ENCODE measurements at places on chromosomes 5 and 9.

GRCh38 chr9:87546704-87547103, 49.0 kb downstream of the DAPK1 start:
- no peak for DNase-seq

DNA sequence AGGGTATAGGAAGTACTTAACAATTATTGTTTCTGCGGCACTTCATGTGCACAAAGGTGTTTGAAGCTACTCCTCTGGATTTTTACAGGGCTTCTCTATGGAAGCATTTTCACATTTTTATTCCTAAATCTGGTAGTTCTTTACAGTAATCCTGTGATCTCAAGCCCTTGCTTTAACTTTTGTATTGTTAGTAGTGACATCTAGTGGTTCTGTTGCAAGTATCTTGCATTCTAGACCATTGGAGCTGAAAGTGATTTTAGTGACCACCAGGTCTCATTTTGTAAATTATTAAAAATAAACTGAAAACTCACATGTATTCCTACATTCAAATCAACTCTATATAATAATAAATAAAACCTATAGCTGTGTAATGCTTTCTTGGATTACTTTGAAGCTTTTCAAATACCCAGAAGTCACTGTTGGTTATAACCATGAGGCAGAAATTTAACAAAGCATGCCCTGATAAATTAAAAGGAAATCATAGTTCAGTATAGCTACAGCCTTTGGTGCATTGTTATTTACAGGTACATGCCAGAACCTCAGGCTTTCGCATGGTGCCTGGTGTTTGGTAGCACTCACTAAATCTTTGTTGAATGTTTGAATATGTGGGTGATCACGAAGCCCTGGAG, 18.9 kb downstream of the RPS23 start:
- no peak for DNase-seq

DNA sequence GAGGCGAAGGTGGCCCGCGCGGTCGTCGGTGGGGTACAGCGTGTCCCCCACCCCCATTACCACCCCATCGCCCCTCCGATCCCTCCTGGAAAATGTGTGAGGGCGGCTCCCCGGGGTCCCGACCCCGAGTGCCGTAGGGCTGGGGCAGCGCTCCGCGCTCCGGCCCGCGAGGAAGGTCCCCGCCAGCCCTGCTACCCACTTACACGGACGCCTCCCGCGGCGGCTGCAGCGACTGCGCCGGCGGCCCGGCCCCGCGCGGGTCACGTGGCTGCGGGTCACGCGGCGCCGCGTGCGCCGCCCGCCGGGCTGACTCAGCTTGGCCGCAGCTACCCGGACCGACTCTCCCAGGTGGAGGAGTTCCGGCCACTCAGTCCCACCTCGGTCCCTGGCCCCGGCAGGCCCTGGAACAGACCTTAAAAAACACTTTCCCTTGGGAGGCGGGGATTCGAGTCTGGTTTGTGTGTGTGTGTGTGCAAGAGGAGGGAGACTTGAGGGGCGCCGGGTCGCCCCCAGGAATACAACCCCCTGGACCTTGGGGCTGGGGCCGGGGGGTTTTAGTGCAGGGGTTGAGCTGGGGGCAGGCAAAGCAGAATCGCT, at the start of gene GNPDA1:
Gene GNPDA1 (minus strand): TSS at position 236 of the 597 bp plus-strand sequence. CDS start 992 bp downstream, outside the sequence.
- peak; percentile 56 for DNase-seq

- DNase-seq, result no peak
Observed at GRCh38 chr5:176670449-176670848, 23.2 kb downstream of the TSPAN17 start.

- DNase-seq, result no peak
Observed at GRCh38 chr5:69305512-69305911, 27.1 kb downstream of the CCDC125 start.

- no peak for DNase-seq
Observed at GRCh38 chr9:27212191-27212590, 84.8 kb downstream of the EQTN start.

- no peak for DNase-seq
Observed at GRCh38 chr5:159286420-159287035, 23.4 kb downstream of the UBLCP1 start.

DNA sequence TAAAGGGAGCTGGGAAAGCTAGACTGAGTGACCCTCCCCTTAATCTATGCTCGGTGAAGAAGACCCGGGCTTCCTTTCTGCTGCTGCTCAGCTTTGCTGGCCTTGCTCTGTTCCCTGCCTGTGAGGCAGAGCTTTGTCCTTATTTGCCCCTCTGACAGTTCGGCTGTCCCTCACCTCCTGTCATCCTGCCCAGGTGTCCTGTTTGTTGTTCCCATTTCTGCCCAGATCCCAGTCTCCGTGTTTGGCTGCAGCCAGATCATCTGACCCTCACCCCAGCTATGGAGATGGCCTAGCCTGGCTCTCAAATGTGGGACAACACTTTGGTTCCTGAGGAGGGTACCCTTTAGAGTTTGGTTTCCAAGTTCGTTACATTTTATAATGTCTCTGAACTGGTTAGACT, 20.2 kb downstream of the OTULIN start:
- DNase-seq, result no peak

DNA sequence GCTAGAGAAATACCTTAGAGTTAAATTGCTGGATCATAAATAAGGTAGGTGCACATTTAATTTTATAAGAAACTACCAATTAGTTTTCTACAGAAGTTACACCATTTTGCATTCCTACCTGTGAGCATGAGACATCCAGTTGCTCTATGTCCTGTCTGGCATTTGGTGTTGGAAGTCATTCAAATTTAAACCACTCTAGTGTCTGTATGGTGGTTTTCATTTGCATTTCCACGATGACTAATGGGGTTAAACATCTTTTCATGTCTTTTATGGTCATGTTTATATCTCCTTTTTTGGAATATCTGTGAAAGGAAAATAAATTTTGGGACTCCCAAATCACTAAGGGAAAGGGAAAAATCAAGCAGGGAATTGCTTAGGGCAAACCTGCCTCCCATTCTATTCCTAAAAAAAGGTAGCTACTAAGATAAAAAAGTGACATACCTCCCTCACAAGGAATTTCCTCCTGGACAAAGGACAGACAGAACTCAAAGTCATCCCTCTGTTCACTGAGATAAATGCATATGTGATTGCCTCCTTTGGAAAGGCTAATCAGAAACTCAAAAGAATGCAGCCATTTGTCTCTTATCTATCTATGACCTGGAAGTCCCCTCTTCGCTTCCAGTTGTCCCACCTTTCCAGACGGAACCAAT, 31.6 kb upstream of the ADCY2 start:
- DNase-seq, result no peak

- no peak for DNase-seq
Observed at GRCh38 chr9:14156046-14156445, 157.9 kb downstream of the NFIB start.

DNA sequence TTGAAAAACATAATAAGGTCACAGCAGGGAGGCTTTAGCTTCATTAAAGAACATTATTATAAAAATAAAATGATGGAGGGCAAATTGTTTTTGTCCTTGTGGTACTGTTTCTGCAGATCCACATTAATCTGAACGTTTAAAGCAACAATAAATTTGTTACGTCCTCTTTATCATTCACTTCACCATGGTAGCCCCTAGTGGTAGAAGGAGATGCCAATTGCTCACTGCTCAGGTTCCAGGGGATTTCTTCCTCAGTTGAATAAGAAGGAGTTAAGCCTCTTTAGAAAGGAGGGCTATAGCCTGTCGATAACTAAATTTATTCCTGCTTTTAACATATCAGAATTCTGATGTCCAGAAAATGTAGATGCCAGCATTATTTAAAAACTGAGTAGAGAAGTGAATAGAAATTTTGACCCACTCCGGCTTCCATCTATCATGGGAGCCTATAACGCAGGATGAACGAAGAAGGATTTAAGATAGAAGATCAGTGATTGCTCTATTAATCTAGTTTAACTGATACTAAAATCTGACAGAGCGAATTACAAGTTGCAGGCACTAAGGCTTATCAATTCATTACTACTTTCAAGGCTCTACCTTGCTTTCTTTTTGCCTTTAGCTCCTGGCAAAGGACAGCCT, 692.3 kb downstream of the PTPRD start:
- no peak for DNase-seq

DNA sequence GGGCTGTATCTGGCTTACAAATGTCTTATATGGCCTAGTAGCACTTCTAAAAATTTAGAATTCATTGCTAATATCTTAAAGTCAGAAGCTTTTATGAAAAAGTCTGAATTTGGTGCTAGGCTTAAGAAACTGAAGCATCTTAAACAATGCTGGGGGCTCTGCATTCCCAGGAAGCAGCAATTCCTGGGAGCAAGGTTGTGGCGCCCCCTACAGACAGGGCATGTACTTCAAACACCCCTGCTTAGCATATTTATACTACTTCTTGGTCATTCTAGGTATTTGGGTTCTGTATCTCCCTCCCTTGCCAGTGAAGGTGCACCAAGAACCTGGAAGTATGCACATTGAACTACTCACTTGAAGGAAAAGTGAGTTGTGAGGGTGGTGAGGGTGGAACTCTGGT, 64.6 kb upstream of the GRIA1 start:
- DNase-seq, result no peak

DNA sequence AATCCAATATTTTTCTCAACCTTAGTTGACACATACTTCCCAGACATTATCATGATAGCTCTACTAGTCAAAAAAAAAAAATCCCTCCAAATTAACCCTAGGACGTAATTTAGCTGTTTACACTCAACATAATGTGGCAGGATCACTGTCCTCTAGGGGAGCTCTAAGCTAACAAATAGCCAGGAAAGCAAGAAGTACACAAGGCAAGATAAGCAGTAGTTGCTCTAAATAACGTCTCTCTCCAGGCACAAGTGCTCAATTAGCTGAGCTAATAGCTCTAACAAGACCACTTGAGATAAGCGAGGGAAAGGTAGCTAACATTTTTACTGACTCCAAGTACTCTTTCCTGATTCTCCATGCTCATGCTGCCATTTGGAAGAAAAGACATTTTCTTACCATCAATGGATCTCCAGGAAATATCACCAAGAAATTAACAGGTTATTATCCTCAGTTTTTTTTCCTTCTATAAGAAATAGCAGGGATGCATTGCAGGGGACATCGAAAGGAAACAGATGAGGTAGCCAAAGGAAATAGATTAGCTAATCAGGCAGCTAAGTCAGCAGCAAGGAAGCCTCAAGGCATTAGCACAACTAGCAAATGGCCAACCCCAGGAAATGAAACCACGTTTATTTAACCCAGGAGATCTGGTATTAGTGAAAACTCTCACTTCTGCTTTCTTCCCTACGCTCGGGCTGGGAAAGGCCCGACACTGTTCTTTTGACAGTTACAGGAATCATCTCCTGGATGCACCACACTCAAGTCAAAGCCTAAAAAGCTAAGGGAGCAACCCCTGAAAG, 614.1 kb downstream of the PTPRD start:
- no peak for DNase-seq

DNA sequence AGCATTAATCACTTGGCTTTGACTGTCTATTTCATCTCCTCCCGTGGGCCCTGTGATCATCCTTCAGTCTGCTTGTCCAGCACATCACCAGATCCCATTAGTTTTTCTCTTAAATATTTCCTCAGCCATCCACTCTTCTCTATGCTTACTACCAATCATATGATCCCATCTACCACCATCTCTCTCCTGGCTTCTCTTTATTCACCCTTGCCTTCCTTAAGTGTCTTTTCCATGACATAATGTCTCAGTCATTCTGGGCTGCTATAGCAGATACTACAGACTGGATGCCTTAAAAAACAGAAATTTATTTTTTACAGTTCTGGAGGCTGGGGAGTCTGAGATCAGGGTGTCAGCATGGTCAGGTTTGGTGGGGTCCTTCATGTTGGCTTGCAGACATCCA, 208.4 kb upstream of the PPP1R2B start:
- no peak for DNase-seq

DNA sequence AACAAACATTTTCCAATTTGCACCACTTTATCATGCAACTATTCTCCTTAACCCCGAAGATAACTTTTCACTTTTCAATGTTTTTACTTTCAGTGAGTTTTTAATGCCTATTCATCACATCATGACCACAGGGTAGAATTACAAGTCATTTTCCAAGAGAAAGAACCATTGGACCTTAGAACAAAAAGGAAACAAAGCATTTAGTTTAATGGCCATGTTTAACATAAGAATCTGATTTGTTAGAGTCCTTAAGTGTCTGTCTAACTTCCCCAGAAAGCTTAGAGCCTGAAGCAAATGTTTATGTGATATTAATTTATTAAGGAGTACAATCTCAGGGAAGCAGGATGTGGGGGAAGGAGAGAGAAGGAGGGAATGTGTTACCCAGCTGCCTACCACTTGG, 325.8 kb upstream of the RIOK2 start:
- DNase-seq, result no peak

- no peak for DNase-seq
Observed at GRCh38 chr9:115770521-115770920, 383.1 kb upstream of the PAPPA start.

GRCh38 chr9:109193974-109194556, 27.0 kb upstream of the FRRS1L start:
- DNase-seq, result no peak

GRCh38 chr5:169160405-169160901, 140.5 kb downstream of the SLIT3 start:
- peak; percentile 26 for DNase-seq

DNA sequence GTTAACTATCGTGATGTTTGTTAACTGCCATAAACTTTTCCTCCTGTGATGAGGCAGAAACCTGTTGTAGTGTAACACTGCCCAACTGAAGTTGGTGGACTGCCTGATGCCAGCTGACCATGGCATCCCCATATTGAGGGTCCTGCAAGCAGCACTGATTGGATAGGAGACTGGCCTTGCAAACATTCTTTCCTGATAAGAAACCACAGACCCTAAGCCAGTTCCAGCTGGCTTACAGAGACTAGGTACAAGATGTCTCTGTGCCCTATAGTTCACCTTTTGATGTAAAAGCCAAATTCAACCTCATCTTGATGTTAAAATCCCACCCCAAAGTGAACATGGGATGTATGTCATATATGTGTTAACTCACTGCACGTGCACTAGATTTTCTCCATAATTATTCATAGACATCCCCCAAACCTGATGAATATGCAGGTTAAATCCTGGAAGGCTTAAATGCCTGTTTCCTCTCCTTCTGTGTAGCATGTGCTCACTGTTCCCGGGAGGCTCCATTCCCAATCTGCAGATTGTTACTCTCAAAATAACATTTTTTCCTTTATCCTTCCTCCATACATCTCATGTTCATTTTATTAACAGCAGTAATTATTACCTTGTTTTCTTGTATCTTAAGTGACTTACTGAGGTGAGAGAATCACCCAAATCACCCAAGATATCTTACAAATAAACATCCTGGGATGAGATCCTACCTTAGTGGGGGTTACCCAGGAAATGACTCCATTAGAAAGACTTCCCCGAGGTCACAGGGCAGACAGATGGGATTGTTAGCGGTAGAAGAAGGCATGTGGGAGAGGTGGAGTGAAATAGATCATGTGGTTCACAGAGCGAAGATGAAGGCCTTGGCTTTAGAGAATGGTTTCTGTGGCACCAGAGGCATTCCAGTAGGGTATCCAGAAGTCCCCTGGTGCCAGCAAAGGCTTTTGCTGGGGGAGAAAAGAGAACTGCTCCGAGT, 566.7 kb downstream of the CCDC171 start:
- no peak for DNase-seq

- no peak for DNase-seq
Observed at GRCh38 chr9:21392270-21392669, 7.1 kb upstream of the IFNA2 start.
